ENCODE measurements at places on chromosomes 12 and 14. TPM values are rescaled to one million over a fixed set of nuclear protein-coding genes. Genes with fewer than 3 reads are reported as not detected.

PRH2 gene
- not detected for total RNA-seq

C12orf56 gene
- not detected for total RNA-seq

GRCh38 chr12:96228566-96229248, 34.5 kb downstream of the ELK3 start:
- DNase-seq = no peak

- DNase-seq = peak; percentile 10
Measured at GRCh38 chr14:39267608-39268005, 33.9 kb downstream of the MIA2 start.

DNA sequence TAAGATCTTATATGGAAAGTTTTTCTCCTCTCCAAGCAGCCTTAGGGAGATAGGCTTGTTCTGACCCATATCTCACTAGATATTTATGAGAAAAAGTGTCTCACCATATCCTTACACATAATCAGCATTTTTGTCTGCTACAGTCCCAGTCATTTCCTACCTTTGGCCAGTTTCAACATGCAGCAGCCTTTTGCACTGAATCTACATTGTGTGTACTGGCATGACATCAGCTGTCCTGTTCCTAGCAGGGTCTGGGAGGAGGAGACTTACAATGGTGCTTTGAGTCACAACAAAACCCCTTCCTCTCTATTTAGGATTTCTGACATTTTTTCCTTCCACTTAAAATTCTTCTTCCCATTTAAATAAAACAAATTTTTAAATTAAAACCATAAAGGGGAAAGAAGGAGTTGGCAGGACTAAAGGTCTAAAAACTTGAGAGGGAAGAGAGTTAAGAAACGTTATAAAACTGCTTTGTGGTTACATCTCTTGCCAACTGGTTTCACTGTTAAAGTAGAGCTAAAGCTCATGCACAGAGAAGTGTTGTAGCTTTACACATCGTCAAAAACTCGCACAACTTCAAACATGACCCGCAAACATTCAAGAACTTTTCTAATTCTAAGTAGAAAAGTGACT, 53.3 kb upstream of the CERS5 start:
- no peak for DNase-seq

- DNase-seq = peak; percentile 51
Measured at GRCh38 chr12:7460375-7461259, 16.7 kb upstream of the CD163L1 start.

Measured in naive thymus-derived CD8-positive, alpha-beta T cell (primary cell).